ENCODE measurements at places on chromosomes 13 and 19.

DNA sequence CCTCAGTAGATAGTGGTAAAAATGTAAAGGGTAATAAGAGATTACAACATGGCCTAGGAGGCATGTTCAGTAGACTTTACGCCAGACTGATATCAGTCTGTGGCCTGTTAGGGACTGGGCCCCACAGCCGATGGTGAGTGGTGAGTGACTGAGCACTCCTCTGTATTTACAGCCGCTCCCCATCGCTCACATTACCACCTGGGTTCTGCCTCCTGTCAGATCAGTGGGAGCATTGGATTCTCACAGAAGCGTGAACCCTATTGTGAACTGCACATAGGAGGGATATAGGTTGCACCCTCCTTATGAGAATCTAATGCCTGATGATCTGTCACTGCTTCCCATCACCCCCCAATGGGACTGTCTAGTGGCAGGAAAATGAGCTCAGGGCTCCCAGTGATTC is 17.9 kb downstream of the NLRP11 start:
- DNase-seq: no peak

DNA sequence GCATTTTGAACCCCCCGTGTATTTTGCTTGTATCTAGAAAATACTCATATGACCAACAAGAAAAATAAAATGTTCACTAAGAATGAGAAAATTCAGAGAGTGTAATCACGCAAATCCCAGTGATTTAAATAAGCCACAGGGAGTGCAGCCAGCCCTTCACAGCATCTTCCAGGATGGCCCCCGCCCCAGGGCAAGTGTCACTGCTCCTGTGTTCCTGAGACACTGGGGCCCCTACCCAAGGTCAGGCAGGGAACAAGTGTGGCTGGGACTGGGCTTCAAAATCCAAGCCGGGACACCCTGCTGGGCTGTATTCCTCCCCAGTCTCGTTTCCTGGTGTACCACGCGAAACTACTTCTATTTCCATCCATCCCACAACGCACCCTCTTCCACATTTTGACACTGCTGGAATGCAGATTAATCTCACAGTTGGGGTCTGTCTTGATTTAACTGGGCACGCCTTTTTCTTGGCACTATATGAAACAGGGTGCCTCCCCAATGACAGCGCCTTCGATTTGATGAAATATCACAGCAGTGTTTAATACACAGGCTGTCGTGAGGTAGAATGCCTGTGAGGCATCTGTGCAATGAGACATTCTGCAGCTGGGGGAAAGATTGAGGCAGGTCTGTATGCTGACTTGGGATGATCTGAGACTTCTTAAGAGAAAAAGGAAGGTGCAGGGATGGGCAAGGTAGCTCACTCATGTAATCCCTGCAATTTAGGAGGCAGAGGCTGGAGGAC is 18.3 kb upstream of the CCNP start:
- DNase-seq: no peak

DNA sequence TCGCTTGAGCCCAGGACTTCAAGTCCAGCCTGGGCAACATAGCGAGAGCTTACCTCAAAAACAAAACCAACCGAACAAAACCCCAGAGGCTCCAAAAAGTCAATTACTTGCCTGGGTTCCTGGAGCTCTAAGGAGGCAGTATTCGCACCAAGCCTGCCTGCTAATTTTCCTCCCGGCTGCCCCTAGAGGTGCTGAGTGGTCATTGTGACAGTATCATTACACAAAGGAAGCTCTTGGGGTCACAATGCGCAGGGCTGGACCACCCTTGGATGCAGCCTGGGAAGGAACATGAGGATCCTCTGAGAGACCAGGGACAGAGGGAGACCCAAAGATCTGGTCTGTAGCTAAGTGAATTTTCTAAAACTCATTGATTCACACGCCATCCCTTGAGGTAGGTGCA is 8.5 kb upstream of the PEX11G start:
- no peak for DNase-seq

DNA sequence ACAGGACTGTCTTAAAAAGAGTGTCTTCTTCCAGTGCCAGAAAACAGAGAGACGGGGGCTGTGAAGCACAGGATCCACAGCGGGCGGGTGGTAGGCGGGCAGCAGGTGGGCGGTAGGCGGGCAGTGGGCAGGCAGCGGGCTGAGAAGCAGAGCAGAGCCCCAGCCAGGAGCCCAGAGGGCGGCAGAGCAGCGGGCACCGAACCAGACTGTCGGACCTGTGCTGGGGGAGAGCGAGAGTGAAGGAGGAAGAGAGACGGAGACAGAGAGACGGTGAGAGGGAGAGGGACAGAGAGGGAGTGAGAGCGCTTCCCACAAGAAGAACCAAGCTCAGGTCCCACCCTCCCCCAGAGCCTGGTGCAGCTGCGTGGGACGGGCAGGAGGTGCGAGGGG is 30.3 kb downstream of the RASA3 start:
- DNase-seq: no peak

- no peak for DNase-seq
Observed at GRCh38 chr19:16938211-16938610, 49.4 kb downstream of the F2RL3 start.

DNA sequence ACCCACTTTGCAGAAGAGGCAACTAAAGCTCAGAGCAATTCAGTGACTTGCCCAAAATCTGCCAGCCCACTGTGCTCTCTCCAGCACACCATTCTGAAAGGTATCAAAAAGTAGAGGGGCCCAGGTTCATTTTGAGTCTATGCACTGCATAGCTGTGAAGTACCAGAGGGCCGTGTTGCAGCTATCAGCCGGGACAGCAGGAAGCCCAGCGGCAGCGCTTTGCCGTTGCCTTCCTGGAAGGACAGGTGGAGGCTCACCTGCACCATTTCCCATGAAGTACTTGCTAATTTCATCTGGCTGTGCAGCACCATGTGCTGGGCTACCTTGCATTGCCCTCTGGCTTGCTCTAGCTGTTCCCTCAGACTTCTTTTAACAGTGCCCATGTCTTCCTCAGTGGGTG is 2.7 kb upstream of the SERPINE3 start:
- no peak for DNase-seq

DNA sequence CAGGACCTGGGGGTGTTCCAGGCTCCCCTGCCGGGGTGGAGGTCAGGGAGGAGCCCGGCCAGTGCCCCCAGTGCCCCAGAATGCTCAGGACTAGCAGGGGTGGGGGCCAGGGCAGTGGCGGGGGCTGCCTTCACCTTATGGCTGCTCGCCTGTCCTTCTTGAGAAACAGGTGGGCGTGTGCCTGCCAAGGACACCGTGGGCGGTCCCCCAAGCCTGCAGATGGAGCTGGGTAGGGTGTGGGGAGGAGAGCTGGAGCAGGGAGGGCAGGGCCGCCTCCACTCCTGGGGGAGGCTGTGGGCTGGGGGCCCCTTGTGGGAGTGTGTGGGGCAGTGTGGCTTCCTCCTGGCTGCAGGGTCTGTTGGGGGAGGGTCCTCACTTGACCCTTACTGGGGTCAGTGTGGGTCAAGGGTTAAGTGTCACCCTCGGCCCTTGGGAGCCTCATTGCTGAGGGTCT is 160.1 kb downstream of the KDM4B start:
- no peak for DNase-seq

- DNase-seq: no peak
Observed at GRCh38 chr19:15289673-15290072, 42.7 kb downstream of the BRD4 start.

DNA sequence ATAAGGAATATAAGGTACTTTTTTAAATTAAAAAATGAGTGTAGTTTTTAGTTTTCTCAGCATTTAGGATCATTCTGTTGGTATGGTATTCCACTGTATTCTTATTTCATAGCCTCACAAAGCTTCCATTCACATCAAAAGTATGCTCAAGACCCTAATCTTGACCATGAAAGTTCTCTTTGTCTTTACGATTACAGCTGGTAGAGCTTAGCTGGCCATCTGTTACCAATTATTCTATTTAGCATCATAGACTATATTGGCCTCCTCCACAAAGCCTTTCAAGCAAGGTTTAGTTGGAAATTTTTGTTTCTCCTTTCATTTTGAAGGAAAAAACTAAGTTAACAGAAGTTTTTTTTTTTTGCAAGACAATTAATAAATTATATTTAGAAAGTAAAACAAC is 245.1 kb downstream of the KCTD12 start:
- DNase-seq: no peak

DNA sequence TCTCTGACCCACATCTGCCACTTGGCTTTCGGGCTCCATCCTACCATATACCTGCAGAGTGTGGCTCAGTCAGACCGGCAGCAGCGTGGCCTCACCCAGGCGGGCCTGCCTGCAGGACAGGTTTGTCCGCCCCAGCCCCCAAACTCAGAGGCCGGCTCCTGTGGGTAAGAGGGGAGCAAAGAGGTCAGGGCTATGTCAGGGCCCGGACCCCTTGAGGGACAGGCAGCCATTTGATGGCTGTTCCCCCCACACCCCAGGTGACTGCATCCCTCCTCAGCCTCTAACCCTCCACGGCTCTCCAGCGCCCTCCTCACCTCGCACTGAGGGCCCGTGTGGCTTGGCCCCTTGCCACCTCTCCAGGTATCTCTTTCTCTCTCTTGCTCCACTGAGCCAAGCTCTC is 12.3 kb upstream of the ZBTB32 start:
- no peak for DNase-seq

DNA sequence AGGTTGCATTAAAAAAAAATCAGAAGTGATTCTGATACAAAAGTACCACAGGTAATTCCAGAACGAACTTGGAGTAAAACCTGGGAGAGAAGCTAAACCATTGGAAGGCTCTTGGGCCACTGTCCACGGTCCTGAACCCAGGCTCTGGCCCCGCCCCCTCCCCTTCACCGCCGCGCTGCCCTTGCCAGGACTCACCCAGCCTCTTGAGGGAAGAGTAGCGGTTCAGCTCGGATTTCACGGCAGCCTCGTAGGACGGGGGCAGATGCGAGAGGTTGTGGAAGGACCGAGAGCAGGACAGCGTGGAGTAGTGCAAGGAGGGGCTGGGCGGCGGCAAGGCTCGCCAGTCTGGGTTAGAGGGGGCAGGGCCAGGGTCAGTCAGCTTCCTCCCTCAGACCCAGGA is 5.7 kb downstream of the SHISA7 start:
- no peak for DNase-seq

All from activated CD4-positive, alpha-beta T cell treated with anti-CD3 and anti-CD28 coated beads, Interleukin-2, amount 50 U/mL, for 4 hours (primary cell).